Activated naive CD8-positive, alpha-beta T cell treated with anti-CD3 and anti-CD28 coated beads for 36 hours (primary cell): ENCODE measurements at places on chromosomes 11 and 22.

- DNase-seq = no peak
These were observed 34.5 kb upstream of the TEF start for GRCh38 chr22:41347066-41347859.

DNA sequence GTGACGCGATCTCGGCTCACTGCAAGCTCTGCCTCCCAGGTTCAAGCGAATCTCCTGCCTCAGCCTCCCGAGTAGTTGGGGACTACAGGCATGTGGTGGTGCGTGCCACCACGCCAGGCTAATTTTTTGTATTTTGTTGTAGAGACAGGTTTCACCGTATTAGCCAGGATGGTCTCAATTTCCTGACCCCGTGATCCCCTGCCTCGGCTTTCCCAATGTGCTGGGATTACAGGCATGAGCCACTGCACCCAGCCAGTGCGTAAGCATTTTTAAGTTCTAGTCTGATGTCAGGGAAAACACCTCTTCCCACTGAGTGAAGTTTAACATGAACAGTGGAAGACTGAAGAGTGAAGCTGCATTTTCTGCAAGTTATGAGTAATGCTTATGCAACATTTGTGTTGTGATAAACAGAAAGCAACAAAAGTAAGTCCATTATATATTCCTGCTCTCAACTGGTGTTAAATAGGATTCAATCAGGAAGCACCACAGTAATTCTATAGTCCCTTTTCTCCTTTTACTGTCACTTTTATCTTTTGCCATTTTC, 1219.8 kb upstream of the RAG2 start:
- DNase-seq = no peak

- DNase-seq = no peak
These were observed 6.8 kb upstream of the OR10A2 start for GRCh38 chr11:6855971-6856541.

GRCh38 chr11:104058680-104059079, 22.2 kb downstream of the DDI1 start:
- DNase-seq = no peak

GRCh38 chr11:17595526-17596309, 48.7 kb downstream of the OTOG start:
- no peak for DNase-seq

GRCh38 chr11:44861849-44862557, 88.7 kb downstream of the TP53I11 start:
- peak; percentile 88 for DNase-seq

DNA sequence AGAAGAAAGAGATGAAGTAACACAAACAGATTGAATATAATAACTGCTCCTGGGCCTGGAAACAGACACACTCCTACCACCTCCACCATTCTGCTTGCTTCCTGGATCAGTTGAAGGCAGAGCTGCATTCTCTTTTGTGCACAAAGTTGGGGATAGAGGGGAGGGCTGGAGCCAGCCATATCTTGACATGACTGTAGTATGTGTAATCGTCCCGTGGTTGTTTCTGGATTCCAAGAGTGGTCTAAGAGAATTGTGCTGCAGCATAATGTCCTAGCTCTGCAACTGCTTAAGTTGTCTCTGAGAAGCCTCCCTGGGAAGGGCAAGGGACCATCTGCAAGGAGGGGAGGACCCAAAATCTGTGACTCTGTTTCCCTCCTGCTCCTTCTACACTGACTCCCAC, 3.2 kb downstream of the CRY2 start:
- no peak for DNase-seq

DNA sequence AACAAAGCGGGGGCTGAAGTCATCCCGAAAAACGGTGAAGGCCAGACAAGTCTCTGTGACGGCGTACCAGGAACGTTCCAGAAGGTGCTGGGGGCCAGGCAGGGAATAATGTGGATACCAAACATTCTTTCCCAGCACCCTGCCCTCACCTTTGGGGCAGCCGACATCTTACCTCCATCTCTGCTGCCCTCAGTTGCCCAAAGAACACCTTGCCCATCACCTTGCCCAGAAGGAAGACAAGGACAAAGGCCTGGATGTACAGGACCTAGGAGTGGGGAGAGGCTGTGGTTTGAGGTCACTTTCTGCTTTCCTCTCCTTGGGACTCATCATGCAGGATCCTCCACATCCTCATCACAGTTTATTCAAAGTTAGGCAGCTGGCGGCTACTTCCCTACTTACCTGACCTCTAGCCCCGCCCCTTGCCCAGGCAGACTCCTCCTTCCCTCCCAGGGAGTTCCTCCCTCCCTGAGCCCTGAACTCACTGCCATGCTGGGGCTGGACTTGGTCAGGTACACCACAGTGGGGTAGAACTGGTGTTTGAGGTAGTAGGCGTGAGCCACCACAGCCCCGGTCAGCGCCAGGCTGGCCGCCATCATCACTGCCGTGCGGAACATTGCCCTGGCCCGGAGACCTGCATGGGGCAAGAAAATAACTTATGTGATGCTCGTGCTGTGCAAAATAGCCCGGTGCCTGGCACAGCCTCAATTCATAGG, 1.2 kb downstream of the SYVN1 start:
- DNase-seq = peak; percentile 61

- DNase-seq = no peak
These were observed 37.6 kb upstream of the PARVG start for GRCh38 chr22:44143105-44143474.

GRCh38 chr22:37122598-37123180, 13.2 kb upstream of the TMPRSS6 start:
- DNase-seq = no peak

DNA sequence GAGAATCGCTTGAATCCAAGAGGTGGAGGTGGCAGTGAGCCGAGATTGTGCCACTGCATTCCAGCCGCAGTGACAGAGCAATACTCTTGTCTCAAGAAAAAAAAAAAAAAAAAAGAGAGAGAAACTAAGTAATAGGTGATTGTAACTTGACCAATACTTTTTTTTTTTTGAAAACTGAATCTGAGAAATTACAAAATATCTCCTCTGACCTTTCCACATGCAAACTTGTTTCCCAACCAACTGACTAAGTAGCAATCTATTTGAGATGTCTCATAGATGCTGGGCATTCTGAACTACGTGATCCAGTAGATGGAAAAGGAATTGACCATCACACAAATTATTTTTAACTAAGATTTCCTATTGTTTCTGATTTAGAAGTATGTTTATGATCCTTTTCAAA, 407.3 kb upstream of the CHORDC1 start:
- no peak for DNase-seq

- no peak for DNase-seq
These were observed 50.6 kb upstream of the FTH1 start for GRCh38 chr11:62017878-62018655.

DNA sequence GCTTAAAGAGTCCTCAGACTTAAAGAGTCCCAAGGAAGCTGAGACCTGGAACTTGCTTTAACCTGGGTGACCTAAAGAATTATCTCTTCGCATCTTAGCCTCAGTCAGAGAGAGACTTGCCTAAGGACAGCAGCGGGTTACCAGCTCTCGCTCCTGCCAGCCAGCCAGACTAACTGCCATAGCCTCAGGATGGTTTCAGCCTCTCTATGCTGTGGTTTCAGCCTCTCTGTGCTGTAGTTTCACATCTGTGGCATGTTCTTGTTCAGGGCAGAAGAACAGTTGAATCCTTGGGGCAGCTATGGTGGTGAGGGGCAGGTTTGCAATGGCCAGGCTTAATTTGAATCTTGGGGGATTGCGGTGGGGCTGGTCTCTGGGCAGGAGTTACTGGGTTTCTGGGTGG, 2.3 kb downstream of the FRMD8 start:
- DNase-seq = no peak

DNA sequence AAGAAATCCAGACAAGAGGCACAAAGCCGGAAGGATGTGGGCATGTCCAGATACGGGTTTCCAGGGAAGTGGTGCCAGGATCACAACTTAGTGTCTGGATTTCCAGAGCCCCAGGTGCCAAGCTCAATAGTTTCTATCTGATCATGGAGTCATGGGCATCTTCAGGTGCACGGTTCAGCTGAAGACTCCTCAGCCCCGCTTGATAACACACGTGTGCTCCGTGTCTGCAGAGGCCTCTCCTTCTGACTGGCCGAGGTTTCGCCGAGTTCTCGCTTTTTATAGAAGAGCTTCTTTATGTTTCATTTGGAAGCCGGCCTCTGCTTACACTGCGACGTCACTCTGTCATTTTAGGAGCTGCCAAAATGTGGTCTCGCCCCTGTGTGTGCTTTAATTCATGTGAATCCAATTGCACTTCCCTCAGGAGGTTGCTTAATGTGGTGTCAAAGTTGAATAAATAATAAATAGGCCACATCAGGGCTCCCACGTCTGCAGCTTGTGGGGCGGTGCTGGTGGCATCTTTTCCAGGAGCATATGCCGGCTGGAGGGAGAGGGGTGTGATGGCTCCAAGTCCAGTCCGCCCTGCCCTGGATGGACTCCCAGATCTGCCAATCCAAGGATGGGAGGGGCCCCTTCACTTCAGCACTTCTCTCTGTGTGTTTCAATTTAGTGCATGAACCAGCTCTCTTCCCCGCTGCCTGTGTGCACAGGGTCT, 1410.8 kb downstream of the TBC1D22A start:
- no peak for DNase-seq

GRCh38 chr11:92762121-92762540, 207.3 kb upstream of the MTNR1B start:
- no peak for DNase-seq

DNA sequence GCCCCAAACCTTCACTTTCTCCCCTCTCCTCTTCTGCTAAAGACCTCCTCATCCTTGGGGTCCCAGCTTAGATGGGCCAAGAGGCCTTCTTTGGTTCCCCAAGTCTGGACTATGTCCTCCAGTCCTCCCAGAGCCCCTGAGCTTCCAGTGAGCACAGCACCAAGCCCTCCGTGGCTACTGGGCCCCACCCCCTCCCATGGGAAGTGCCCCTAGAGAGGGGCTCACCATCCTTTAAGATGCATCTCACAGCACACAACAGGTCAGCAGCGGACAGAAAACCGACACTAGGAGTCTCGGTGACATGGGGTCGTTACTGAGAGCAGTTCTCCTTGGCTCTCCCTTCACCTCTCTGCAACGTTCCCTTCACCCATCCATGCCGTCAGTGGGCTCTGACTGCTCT, 2.7 kb downstream of the LRRC32 start:
- no peak for DNase-seq

- no peak for DNase-seq
These were observed 7.1 kb upstream of the PDGFB start for GRCh38 chr22:39251762-39252460.

DNA sequence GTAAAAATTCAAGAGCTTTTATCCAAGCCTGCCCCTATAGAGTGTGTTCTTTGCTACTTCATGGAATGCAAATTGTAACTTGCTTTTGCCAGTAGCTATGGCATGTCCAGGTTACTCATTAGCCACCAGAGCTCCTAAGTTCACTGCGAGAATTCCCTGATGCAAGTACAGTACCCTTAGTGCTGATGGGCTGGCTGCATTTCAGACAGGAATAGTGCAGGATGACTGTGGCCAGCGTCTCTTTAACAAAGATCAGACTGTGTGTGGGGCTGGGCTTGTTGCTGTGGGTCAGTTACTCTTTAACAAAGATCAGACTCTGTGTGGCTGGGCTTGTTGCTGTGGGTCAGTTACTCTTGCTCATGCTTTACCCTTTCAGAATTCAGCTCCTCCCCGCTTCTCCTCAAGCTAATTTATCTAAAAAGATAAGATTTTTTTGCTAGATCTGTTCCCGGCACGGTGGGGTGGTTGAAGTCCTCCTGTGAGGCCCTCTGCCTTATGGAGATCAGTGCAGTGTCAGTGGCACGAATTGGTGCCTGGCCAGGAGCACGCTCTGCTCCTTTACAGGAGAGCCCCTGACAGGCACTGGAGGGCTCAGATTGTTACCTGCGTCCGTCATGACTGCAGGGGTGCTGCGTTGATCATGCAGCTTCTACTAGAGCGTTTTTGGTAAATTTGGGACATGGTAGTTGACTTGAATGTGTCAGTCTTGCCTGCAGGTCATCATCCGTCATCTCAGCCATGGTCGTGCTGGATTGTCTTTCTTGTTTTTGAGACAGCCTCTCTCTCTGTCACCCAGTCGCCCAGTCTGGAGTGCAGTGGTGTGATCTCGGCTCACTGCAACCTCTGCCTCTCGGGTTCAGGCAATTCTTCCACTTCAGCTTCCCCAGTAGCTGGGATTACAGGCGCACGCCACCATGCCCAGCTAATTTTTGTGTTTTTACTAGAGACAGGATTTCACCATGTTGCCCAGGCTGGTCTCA, 27.0 kb downstream of the AP2A2 start:
- DNase-seq = no peak

GRCh38 chr11:69259096-69259495, 34.9 kb upstream of the MYEOV start:
- no peak for DNase-seq
